Right ventricle myocardium inferior (tissue), 1 donor: ENCODE measurements at places on chromosomes 1 and 21.

- no peak for DNase-seq
Measured at GRCh38 chr21:39972976-39973770, 105.9 kb downstream of the PCP4 start.

DNA sequence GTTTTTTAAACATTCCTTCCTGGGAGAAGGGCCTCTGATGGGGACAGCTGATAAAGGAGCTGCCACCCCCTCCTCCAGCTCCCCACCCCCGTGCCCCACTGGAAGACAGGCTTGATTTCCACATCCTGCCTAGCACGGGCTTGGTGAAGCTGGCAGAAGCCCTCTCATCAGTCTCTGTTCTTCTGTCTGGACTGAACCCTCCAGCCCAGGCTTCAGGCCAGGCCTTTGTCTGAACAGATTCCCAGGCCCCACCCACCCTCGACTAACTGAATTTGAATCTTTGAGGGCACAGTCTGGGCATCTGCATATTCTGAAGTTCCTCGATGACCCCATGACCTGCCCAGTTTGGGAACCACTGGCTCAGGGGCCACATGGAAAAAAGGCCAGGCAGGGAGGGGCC is 75.3 kb downstream of the CD58 start:
- no peak for DNase-seq

DNA sequence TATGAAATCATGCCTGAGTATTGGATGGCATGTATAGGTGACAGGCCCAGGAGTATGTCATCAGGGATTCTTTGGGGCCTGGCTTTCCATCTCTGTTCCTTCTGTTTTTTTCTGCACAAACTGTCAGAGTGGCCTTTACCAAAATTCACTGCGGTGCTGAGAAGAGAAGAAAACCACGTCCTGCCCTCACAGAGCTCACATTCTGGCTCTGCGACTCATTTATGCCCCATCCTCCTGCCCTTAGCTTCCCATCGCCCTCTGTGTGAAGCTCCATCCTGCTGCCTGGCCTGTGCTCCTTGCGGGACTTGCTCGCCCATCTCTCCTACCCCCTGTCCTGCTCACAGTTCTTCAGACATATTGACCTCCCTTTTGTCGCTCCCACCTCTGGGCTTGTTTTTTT is 73.4 kb downstream of the HUNK start:
- no peak for DNase-seq

DNA sequence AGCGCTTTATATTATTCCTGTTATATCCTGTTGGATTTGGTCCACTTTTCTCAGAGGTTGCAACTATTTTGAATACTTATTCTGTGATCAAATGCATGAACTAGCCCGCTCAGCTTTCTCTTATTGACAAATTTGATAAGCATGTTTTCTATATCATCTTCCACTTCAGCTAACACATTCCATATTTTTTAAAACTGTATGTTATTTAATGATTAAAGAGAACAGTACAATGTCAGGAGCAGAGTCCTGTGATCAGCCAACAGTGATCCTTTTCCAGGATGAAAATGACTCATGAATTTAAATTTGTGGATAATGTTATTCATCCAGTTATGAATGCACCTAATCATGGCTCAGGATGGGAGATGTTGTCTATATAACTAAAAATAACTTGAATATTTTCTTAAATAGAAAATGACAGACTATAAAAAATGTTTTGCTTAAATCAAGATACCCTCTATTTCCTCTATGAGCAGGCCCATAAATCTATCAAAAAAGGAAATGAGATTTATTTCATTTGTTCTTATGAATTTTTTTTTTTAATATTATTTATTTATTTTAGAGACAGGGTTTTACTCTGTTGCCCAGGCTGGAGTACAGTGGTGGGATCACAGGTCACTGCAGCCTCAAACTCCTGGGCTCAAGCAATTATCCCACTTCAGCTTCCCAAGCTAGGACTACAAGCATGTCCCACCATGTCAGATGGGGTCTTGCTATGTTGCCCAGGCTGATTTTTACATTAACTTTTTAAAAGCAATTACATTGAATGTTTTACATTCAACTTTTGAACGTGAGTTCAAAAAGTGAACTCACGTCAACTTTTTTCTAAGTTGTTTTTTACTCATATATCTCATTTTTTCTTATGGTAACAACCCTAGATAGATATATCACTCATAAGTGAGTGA is 12.5 kb downstream of the BPNT1 start:
- no peak for DNase-seq

DNA sequence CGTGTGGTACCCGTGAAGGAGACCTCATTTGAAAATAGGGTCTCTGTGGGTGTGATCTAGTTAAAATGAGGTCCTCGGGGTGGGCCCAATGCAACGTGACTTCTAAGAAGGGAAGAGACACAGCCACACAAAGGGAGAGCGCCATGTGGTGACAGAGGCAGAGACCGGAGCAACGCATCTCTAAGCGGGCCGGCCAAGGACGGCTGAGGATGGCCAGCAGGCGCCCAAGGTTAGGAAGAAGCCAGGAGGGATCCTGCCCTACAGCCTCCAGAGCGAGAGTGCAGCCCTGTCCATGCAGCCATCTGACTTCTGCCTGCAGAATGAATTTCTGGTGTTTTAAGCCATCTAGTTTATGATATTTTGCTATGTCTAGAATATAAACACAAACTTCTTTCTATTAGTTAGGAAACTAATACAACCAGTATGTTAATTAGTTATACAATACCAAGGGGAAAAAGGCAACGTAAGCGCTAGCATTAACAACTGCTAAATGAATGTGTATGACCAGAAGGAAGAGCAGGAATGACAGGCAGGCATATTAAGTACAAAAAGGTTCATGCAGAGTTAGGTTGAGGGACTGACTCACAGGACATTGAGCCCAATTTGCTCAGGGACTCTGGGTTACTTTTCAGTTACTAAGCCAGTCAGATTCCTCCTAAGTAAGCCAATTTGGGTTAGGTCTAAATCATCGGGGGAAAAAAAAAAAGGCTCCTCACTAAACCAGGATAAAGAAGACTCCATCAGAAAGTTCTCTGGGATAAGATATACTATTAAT is 4.1 kb downstream of the CEP104 start:
- DNase-seq = no peak

DNA sequence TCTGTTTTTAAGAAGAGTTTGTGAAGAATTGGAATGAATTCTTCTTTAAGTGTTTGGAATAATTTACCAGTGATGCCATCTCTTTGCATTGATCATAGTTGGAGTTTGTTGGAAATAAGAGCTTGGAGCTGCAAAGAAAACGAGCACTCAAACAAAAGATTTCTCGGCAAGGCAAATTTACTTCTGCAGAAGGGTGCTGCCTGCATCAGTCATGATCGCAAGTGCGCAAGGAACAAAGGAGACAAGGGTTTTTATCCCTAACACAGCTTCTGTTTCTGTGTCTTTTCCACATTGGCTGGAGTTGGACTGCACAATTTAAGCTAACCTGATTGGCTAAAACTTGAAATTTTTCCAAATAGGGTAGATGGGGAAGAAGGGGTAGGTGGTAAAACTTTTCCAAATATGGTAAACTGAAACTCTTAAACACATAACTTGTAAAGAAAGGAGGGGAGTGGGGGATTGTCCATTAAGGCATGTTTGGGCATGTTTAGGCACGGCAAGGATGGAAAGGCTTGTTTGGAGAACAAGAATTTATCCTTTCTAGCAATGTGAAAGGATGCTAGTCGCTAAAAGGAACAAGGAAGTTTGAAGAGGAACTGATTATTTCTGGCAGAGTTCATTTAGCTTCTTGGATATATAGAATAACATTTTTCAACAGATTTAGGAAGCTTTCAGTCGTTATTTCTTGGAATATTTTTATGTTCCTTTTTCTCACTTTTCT is 3.5 kb upstream of the AADACL4 start:
- no peak for DNase-seq

DNA sequence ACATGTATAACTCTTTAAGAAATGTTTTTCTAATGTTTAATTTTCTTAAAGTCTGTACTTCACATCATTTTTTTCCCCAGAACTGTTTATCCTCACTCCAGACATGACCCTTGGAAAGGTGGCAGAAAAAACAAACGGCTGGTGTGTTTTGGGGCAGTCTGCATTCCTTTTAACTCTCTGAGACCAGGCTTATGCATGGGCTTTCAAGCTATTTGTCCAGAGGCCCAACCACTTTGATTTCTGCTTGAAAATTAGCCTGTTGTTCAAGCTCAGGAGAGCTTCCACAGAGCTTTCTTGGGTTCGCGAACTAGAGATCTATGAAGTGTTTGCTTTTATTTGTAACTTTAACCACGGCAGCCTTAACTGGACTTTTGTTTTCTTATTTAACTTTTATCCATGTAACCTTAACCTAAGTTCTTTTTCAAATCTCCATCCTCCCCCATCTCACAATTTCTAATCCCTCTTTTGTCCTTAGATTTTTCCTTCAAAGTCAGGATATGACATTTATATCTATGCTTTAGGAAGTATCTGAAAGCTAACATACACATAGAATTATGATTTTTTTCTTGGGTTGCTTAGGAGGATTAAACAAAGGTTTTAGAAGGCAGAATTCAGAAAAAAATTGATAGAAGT is 111.8 kb downstream of the FGGY start:
- no peak for DNase-seq

- no peak for DNase-seq
Measured at GRCh38 chr1:214455971-214456867, 95.2 kb downstream of the PTPN14 start.

DNA sequence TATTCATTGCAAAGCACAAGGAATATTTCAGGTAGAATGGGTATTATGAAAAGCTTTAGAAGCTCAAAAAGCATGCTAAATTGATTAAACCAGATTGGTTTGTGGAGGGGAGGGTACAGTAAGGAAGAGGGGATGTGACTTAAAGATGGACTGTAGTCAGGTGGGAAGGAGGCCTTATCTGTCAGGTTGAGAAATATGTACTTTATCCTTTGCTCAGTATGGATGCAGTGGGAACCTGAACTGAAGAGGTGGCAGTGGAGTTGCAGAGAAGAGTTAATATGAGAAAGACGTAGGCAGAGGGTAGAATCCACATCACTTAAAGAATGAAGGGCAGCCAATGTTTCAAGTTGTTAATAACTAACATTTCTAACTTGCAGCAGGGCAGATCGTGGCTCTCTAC is 44.1 kb downstream of the SNX7 start:
- no peak for DNase-seq

- no peak for DNase-seq
Measured at GRCh38 chr1:226915672-226915995, 24.5 kb upstream of the COQ8A start.

DNA sequence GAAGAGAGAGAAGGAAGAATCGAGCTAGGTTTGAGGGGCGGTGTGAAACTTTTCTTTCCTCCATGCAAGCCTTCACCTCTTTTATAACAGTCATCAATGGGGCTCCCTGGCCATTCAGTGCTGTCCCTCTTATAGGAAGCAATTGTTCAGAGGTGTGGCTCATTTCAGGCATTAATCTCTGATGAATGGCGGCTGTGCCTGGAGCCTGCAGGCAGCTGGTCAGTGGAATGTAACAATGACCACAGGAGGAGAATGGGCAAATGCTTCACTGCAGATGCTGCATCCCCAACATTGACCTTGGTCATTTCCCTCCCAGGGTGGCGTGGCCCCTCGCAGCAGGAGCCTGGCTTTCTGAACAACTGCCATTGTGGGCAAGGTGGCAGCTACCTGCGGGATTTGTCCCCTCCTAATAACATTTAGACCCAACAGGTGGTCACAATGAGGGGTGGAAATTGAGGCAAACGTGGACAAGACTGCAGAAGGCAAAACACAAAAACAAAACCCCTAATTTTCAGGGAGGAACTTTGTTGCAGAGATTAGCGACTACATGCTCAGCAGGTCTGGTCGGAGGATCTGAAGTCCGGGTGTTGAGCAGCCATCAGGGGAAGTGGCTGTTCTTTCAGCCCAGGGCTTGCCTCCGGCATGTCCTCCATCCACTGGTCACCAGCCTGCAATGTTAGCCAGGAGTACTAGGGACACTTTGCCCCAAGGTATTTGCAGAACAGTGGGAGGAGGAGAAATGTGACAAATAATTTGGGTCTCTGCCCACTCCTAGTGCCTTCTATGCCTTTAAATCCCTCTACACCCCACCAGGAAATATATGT is 97.3 kb upstream of the PAXBP1 start:
- no peak for DNase-seq

DNA sequence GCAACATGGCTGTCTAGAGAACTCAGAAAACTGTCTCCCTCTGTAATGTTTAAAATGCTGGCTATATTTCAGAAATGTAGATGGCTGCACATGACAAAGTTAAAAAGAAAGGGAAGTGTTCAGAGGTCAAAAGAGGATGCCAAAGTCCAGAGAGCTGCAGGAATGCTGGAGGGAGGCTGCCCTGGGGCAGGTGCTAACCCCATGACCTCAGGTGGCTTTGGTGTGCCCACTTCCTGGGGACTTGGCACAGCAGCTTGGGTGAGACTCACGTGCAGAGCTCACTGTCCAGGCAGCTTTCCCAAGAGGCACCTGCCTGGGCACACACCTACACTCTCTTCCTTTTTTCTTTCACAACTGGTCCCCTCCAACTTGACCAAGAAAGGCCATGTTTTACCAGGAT is 256.4 kb downstream of the KCNJ6 start:
- no peak for DNase-seq
